ENCODE measurements at places on chromosomes 11 and 22.
A peak's percentile ranks its signal among the peaks of the same experiment; 100 is the strongest.

DNA sequence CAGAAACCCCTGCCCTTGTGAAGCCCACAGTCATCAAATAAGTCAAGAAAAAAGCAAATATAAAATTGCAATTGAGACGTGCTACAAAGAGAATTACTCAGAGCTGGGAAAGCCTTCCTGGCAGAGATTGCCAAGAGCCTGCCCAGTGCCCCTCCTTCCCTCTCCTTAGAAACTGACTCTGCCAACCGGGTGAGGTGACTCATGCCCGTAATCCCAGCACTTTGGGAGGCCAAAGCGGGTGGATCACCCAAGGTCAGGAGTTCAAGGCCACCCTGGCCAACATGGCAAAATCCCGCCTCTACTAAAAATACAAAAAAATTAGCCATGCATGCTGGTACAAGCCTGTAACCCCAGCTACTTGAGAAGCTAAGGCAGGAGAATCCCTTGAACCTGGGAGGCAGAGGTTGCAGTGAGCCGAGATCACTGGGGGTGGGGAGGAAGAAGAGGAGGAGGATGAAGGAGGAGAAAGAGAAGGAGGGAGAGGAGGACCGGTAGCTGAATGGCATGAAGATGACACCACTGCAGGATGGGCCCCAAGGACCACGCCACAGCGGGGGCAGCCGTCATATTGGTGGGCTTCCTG lies 76.1 kb upstream of the RTL6 start:
- no peak for DNase-seq

DNA sequence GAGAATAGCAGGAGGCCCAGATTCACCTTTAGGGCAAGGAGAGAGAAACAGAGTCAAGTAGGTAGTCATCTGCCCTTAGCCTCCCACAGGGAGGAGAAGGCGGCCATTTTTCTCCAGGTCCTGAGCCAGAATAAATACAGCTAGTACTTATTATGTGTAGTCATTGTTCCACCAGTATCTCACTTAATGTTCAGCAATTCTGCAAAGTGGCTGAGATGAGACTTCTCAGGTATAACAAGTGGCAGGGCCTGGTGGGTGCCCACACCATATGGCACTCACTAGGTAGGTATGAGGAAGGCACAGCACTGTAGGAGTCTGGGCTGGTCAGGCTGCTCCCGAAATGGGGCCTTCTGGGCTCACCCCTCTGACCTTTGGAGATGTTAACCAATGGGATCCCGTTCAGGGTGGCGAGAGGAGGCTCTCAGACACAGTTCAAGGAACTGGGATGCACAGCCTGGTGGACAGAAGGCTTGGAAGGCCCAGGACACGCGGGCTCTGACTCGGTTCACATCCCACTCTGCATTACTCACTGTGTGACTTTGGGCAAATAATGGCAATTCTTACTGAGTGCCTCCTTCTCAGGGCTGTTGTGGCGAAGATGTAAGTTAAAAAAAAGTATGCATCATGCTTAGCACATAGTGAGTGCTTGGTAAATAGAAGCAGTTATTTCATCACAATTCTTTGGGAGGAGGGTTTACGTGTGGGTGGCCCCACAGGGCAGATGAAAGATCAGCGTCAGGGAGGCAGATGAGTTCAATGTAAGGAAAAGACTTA lies 25.1 kb downstream of the RTN4RL2 start:
- DNase-seq = no peak

GRCh38 chr11:76265771-76266241 lies 59.5 kb upstream of the WNT11 start:
- no peak for DNase-seq

- DNase-seq = peak; percentile 67
Measured at GRCh38 chr22:44620129-44620840, 81.7 kb upstream of the PRR5 start.

- DNase-seq = no peak
Measured at GRCh38 chr11:62497132-62497801, 49.3 kb downstream of the AHNAK start.

DNA sequence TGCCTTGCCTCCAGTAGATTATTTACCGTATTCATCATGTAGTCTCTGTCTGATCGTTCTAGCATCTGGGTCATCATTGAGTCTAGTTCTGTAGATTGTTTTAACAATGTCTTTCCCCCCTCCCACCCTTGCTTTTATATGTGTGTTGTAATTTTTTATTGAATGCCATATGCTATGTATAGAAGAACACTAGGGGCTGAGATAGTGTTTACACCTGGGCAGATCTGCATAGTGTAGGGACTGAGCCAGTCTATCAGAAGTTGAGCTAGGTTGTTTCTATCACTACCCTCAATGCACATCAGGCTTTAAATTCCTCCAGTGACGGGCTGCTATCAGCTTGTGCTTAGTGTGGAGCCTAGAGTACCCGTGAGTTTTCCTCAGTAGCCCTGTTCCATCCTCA lies 61.6 kb downstream of the KREMEN1 start:
- no peak for DNase-seq

DNA sequence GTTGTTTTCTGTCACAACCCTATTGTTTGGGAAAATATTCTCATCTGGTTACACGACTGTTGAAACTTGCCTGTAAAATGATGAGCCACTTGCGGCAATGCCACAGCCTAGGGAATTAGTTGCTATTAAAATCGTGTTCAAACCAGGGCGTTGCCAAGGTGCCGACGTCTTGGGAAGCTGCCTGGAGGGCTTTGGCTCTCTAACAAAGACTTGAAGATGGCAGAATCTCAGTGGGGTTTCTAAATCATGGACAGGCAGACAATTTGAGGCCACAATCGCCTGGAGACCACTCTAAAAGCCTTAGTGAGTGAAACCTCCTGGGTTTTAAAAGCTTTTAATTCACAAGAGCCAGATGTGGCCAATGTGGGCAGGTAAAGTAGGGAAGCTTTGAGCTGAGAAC lies 117.2 kb upstream of the BMAL1 start:
- DNase-seq = no peak

DNA sequence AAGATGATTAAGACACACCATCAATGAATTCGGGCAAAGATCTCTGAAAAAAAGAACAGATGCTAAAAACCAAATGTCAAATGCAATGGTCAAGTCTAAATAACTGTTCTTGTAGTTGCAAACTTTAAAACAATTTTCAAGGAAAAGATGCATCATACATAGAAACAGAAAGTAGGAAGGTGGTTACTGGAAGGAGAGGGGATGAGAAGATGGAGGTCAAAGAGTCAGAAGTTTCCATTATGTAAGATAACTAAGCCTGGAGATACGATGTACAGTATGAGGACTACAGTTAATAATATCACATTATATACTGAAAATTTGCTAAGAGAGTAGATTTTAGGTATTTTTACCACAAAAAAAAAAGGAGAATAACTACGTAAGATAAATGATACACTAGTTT lies 27.1 kb downstream of the CWF19L2 start:
- DNase-seq = no peak

Measured in activated CD8-positive, alpha-beta memory T cell treated with anti-CD3 and anti-CD28 coated beads for 4 hours (primary cell).